Germinal center (tissue), 1 donor: ENCODE measurements at places on chromosomes 2 and 18.

- DNase-seq: no peak
These were observed 391.5 kb downstream of the IRS1 start for GRCh38 chr2:226408141-226408540.

GRCh38 chr2:127034883-127035611 is 71.9 kb downstream of the BIN1 start:
- DNase-seq: no peak

DNA sequence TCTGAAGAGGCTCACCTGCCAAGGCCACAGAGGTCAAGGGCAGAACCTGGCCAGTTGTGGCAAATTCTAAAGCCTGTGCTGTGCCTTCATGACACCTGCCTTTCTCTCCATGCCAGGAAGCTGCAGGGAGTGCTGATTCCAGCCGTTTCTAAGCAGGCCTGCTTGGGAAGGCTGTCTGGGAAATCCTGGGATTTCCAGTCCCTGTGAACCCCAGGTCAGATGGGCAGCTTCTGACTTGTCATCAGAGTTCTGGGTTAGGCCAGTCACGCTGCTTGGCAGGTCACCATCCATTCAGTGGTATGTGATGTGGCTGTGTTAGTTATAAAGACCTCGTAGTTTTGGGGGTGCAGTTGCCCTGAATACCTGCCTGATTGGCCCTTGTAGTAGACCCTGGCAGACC is 70.7 kb upstream of the ALPP start:
- DNase-seq: no peak

DNA sequence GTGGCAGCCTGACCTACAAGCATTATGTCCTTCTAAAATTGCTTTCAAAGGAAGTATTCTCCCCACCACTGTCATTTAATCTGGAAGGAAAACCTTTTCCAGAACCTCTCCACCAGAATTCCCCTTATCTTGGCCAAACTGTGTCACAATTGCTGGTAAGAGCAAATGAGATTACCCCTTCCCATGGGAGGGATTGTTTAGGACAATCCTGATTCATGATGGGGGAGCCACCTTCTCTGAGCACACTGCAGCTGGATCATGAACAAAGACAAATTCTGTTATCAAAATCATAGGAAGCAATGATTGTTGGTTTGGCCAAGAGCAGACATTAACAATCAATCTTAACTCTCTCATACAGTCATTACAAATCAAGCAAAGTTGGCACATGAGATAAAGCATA is 18.1 kb upstream of the ATOH8 start:
- DNase-seq: no peak

GRCh38 chr2:46517485-46517884 is 38.1 kb downstream of the TMEM247 start:
- DNase-seq: no peak

DNA sequence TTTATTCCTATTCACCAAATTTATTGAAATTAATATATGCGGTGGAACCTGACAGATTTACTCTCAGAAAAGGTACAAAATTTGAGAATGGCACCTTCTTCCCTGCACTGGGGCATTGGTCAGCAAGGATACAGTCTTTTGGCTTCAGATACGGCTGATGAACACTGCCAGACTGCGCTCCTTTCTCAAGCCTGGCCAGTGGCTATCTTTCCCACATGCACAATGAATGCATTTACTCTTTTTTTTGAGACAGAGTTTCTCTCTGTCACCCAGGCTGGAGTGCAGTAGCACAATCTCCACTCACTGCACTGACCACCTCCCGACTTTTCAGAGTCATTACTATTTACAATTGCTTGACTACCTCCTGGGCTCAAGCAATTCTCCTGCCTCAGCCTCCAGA is 61.6 kb downstream of the MOB4 start:
- DNase-seq: no peak

DNA sequence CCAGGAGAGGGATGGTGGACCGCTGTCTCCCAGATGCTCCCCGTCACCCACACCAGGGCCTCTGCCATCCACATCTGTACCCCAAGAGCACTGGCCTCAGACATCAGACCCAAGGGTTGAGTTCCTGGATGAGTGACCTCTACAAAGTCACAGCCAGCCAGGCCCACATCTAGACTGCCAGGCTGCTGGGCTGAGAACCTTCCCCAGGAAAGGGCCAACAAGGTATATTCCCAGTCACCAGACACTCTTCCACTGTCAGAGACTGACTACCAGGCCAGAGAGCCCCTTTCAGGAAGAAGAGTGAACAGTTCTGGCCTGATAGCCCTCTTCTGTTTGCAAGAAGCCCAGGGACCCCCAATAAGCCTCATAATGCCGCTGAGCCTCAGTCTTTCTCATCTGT is 44.3 kb downstream of the C1QL2 start:
- DNase-seq: no peak

- no peak for DNase-seq
These were observed 87.6 kb downstream of the DNAH6 start for GRCh38 chr2:84603911-84604310.

GRCh38 chr2:101677658-101678057 is 19.8 kb upstream of the MAP4K4 start:
- DNase-seq: peak; percentile 43

DNA sequence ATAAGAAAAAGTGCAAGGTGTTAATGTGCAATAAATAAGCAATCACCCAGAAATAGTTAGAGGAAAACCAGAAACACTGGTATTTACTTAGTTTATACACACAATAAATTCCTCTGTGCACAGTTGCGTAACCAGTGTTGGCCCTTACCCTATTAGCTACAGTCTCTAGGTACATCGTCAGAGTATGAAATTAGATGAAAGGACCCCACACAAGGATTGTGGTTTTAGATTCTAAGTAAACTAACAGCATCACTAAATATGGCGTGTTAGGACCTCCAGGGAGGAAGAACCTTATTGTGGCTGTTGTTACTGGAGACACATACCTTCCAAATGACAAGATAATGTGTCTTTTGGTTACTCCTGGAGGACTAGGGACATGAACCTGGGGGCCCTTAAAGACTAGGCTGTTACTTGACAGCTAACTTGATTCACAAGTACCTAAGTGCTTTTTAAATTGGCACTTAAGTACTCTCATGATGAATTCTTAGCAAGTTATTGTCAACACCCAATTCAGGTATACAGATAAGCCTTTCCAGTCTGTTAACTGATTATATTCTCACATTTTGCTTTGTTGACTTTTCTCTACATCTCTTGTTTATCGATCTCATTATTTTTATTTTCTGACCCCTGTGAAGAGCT is 115.3 kb downstream of the FEZ2 start:
- no peak for DNase-seq

- no peak for DNase-seq
These were observed 95.4 kb downstream of the MTA3 start for GRCh38 chr2:42663828-42664227.

GRCh38 chr18:75880266-75880665 is 452.8 kb upstream of the SMIM21 start:
- DNase-seq: no peak

DNA sequence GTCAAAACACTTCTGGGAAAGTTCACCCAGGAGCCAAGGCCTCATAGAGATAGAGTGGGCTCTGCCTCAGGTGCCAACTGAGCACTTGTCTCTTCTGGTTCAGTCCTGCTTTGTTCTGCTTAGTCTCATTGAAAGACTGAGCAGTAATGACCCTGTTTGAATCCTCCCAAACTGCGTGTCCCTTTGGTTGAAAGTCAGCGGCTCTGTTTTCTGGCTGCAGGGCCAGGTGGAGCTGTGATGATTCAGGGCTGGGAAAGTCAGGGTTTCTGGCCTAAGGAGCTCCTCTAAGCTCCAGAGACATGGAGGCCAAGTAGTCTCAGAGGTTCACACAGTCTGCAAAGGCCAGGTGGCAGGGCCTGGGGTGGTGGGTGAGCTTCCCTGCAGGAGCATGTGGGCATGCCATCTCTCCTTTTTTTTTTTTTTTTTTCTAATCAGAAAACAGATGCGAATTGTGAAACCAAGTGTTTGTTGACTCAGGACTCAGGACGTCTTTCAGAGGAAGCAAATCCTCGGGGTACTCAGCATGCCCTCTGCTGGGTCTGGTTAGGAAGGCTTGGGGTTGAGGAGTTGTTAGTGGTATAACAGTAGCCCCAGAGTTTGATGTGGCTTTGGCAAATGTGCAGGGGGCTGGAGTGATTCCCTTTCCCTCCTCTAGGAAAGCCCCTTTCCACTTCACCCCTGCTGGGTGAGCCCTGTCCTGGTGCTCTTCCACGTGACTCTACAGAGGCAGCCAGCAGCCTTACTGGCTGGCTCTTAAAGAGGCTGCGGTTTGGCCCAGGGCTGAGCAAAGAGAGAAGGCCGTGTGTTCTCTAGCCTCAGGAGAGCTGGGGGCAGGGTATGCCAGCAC is 38.3 kb downstream of the TMEM17 start:
- no peak for DNase-seq

- no peak for DNase-seq
These were observed 19.2 kb upstream of the SIGLEC15 start for GRCh38 chr18:45806226-45806625.

DNA sequence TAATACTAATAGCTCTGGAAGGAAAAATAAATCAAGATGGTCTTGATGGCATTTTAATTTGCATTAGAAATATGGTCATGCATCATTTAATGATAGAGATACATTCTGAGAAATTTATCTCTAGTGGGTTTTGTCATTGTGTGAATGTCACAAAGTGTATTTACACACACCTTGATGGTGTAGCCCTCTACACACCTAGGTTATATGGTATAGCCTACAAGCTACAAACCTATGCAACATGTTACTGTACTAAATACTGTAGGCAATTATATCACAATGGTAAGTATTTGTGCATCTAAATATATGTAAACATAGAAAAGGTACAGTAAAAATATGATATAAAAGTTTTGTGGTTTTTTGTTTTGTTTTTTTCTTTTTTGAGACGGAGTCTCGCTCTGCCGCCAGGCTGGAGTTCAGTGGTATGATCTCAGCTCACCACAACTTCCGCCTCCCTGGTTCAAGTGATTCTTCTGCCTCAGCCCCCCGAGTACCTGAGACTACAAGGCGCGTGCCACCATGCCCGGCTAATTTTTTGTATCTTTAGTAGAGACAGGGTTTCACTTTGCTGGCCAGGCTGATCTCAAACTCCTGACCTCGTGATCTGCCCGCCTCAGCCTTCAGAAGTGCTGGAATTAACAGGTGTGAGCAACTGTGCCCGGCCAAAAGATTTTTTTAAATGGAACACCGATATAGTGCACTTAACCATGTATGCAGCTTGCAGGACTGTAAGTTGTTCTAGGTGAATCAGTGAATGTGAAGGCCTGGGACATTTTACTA is 83.7 kb upstream of the UBXN4 start:
- no peak for DNase-seq

DNA sequence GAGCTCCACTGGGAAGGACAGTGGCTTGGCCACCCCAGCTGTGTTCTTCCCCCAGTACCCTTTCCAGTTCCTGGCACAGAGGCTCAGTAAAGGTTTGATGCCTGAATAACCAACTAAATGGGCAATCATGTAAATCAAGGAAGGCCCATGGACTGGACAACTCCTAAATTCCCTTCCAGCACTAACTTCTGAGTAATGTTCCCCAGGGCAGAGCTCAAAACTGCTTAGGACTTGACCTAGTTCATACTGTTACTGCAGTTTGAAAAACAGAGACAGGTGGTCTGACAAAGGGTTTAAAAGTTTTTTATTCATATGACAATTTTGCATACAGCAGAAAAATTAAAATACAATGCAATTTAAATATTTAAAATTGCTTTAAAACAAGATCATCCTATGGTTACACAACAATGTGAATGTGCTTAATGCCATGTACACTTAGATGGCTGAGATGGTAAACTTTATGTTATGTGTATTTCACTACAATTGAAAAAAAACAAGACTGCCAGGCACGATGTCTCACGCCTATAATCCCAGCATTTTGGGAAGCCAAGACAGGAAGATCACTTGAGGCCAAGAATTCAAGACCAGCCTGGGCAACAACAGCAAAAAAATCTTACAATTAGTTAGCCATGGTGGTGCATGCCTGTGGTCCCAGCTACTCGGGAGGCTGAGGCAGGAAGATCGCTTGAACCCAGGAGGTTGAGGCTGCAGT is 26.2 kb downstream of the PCBP1 start:
- DNase-seq: no peak

DNA sequence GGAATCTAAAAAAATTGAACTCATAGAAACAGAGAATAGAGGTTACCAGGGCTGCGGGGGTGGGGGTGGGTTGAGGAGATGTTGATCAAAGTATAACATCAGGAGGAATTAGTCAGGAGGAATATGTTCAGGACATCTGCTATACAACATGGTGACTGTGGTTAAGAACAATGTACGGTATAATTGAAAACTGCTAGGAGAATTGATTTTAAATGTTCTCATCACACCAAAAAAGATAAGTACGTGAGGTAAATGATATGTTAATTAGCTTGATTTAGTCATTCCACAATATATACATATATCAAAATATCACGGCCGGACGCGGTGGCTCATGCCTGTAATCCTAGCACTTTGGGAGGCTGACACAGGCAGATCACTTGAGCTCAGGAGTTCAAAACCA is 140.2 kb downstream of the MTCL1 start:
- no peak for DNase-seq

DNA sequence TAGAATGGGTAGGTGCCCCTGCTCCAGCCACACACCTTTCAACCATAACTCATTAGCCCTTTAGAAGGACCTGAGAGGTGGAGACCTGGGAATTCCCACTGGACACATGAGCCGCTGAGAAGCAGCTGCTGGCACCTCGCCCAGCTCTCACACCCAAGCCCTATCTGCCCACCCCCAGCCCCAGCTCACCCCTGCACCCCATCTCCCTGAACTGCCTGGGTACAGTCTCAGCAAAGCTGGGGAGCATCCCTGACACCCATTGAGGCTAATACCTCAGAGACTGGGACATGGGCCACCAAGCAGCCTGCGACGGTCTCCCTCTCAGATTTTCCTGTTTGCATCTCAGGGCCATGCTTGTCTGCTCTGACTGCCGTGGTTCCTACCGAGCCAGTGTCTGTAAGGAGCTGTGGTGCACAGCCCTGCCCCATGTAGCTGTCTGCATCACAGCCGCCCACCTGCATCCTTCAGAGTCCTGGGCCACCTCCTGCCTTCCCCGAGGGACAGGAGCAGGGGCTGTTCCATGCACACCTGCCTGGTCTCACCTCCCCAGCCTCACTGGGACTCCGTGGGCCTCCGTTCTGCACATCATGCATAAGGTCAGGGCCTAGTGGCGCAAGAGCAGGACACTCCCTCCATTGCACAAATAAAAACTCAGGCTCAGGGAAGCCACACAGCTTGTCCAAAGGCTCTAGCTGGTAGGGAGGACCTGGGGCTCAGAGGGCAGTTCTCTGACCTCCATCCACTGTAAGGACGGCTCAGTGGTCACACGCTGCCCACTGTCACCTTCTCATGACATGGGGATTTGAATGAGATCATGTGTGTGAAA is 90.0 kb downstream of the SEPTIN10 start:
- no peak for DNase-seq

DNA sequence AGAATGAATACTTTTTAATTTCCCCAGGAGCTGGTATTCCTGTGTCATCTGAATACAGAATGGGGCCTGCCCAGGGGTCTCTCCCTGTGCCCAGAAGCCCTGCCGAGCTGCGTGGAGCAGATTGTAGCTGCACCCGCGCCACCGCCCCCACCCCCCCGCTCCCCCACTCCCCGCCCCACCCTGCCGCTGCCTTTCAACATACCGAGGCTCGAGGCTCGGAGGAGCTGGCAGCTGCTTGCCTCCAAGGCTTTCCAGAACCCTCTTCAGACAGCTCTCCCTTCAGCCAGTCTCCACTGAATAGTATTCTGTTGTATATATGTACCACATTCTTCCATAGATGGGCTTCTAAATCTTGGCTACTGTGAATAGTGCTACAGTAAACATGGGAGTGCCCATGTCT is 150.7 kb downstream of the TSN start:
- DNase-seq: no peak

GRCh38 chr2:71070294-71071093 is 2.0 kb downstream of the NAGK start:
- DNase-seq: peak; percentile 28
